ENCODE measurements at places on chromosomes 11 and 22.

DNA sequence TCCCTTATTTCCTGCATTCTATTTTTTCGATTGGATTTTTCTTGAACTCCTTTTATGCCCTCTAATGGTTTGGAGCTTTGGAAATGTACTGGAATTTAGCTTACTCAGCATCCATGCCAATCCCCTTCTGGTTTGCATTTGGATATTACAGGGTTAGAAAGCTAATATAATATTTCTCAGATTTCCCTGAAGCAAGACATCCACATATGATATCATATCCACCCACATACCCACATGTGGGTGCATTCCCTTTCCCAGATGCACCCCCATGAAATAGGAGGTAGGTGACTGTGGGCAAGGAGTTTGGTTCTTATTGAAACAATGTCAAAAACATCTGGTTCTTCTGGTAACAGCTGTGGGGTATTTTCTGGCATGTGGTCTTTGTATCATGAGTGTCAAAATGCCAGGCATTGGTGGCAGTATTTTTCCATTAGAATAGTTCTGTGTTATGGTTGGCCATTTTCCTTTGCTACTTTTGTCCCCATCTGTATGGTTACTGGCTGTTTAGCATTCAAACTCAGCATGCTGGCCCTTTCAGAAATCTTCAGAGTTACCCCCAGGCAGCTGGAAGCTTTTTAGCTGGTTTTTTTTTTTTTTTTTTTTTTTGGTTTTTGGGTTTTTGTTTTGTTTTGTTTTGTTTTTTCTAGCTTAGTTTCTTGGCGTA, 32.7 kb upstream of the DDX10 start:
- no peak for DNase-seq

GRCh38 chr11:106879029-106879428, 139.2 kb downstream of the GUCY1A2 start:
- DNase-seq, result no peak

- DNase-seq, result no peak
Measured at GRCh38 chr22:20216863-20217499, 51.1 kb downstream of the RTN4R start.

GRCh38 chr11:132866783-132867545, 665.3 kb downstream of the OPCML start:
- no peak for DNase-seq

GRCh38 chr11:90701716-90702115, 478.9 kb upstream of the CHORDC1 start:
- DNase-seq, result no peak

GRCh38 chr11:7439746-7440320, 45.5 kb upstream of the OLFML1 start:
- DNase-seq, result no peak

GRCh38 chr11:1178201-1178885, 20.6 kb downstream of the MUC5AC start:
- DNase-seq, result no peak

- no peak for DNase-seq
Measured at GRCh38 chr11:86812981-86813380, 12.6 kb downstream of the PRSS23 start.

DNA sequence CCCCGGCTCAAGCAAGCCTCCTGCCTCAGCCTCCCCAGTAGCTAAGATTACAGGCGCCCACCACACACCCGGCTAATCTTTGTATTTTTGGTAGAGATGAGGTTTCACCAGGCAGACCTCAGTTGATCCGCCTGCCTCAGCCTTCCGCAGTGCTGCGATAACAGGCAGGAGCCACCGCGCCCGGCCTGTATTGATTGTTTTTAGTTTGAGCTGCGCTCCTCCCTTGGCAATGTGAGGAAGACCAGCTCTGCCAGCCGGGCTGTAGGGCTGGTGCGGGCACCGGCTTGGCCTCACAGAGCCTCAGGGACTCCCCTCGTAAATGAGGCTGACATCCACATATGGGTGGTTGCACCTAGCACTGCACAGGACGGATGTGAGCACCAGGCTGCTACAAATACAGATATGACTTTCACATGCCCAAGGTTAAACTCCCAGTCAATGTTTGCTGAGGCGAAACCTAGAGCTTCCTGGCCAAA, 7.5 kb upstream of the SLC2A11 start:
- no peak for DNase-seq

DNA sequence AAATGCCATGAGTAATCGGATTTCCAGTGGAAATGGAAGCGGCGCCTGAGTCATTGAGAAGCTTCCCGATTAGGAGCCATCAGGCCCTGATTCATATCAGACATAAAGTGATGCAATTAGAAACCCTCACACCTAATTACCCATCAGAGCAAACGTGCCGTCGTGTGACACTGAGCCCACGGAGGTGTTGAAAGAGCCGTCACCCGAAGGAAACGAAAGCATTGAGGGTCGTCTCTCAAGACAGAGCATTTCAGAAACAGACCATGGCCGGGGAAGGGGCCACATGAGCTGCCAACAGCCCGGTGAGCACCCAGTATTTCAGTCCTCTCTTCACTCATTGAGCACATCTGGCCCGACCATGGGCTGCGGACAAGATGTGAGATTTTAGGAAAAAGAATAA, 829.3 kb downstream of the TBC1D22A start:
- DNase-seq, result no peak

- DNase-seq, result no peak
Measured at GRCh38 chr11:70073871-70074371, 4.2 kb upstream of the ANO1 start.

DNA sequence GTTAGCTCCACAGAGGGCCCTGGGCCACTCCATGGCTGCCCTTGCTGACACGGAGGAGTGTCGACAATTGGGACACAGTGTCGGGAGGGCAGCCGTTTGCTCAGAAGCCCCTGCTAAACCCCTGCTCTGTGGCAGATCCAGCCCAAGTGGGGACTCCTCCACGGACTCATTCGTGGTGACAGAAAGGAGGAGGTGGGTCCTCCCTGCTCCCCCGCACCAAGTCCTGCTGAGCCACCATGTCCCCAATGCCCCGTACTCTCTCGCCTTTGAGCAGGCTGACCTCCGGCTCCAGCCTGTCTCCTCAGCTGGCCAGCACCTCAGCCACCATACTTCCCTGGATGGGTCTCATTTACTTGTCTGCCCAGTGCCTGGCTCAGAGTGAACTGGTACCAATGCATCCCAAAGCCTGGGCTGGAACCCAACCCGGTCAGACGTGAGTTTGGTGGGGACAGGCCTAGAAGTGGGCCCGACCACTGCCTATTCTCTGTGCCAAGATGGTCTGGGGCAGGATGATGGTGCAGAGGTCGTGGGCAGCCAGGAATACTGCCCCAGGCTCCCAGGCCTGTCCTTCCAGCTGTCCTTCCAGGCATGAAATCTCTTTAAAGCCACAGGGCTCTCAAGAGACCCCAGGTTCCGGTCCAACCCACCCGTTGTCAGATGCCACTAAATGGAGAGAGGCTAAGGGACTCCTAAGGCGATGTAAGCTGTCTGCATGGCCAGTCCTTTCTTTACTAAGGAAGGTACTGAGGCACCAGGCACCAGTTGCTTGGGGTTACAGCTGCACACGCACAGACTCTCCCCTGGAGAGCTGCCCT, 4.3 kb downstream of the CBX6 start:
- no peak for DNase-seq

DNA sequence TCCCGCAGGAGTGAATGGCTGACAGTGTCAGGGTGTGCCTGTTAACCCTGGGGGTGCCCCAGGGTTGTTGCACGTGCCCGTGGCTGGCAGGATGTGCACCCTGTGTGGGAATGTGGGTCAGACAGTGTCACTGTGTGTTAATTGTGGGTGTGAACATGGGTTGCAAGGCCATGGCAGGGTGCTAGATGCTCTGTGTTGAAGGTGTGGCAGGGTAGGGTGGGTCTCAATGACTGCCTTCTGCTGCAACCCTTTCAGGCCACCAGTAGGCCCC, 8.3 kb downstream of the RIN1 start:
- DNase-seq, result no peak

DNA sequence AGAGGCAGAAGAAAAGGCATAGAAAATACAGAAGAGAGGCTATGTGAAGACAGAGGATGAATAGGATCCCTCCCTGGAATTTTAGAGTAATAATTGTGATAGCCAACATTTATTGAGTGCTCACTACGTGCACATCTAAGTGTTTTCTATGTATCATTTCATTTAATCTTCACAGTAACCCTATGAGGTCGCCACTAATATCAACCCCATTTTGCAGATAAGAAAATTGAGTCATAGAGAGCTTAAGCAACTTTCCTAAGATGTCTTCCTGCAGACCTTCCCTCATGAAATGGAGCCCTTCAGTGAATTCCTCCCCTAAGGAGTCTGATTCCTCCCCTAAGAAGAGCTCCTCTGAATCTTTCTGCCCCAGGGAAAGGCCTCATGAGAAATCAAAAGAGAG, 38.1 kb downstream of the RRP8 start:
- DNase-seq, result no peak

- DNase-seq, result no peak
Measured at GRCh38 chr11:30423886-30424285, 101.0 kb downstream of the ARL14EP start.

- no peak for DNase-seq
Measured at GRCh38 chr22:29012101-29012433, 49.6 kb downstream of the C22orf31 start.

- no peak for DNase-seq
Measured at GRCh38 chr11:116862951-116863350, 25.5 kb upstream of the APOA1 start.

GRCh38 chr22:17772958-17773605, 1.2 kb downstream of the BID start:
- no peak for DNase-seq

- DNase-seq, result no peak
Measured at GRCh38 chr11:14500181-14500651, 605 bp upstream of the COPB1 start.

GRCh38 chr22:48976556-48977535, 850.8 kb downstream of the BRD1 start:
- no peak for DNase-seq

Data from stimulated activated CD4-positive, alpha-beta T cell treated with anti-CD3 and anti-CD28 coated beads, Interleukin-15, amount 100 ng/mL, for 1 hour (primary cell).